ENCODE measurements at places on chromosomes 5 and 9.

DNA sequence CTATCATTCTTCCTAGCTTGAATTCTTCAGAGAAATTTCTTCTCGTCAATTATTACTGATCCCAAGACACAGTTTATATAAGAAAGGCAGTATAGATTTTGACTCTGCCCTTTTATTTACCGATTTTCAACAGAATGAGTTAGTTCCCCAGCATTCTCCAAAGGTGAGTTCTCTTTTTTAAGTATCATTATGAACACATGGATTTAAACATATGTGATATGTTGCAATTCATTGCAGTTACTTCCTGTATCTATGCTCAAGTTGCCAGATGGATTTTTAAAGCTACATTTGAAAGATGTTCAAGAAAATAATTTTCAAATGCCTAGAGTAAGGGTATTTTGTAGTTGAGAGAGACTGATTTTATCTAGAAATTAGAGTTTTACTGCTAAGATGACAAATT, 8.4 kb downstream of the WDR41 start:
- no peak for DNase-seq

- no peak for DNase-seq
Measured at GRCh38 chr5:65334077-65334476, 147.6 kb downstream of the ADAMTS6 start.

DNA sequence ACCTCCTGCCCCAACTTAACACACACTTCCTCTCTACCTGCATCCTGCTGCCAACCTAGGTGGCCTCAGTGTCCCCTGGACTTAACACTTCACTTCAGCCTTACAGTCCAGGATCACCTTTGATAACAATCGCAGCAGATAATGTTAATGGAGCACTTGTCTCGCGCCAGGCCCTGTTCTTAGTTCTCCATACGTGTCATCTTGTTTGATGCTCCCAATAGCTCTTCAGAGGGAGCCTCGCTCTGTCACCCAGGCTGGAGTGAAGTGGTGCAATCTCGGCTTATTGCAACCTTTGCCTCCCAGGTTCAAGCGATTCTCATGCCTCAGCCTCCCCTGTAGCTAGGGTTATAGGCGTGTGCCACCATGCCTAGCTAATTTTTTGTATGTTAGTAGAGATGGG, 62.7 kb upstream of the SHB start:
- DNase-seq, result no peak

DNA sequence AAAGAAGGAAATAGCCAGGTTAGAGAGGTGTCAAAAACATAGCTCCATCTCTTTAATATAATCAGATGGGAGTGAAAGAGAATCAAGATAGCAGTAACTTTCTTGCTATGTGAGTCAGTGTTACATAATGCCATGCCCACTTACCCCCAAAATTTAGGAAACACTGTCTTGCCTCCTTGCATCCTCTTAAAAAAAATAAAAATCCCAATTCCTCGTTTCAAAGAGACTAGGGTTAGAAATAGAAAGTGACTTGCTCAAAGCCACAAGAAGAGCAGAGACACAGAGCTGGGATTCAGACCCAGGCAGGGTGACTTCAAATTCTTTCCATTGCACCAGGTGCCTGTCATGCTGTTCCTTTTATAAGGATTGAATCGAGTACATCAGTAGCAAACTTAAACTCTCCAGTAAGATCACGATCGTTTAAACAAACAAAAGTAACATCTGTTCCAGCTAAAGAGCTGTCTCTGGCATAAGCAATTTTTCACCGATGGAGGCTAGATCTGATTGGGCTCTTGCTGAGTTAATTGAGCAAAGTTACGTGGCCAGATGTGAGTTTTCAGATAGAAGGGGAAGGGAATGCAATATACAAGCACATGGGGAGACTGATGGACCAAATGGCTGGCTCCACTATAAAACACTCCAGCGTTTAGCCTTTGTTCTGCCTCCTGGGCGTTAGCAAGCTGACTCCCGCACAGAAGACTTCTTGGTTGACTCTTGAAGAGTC, 176.9 kb downstream of the PALM2AKAP2 start:
- DNase-seq, result no peak

GRCh38 chr5:120533581-120533980, 69.5 kb downstream of the PRR16 start:
- DNase-seq, result no peak

DNA sequence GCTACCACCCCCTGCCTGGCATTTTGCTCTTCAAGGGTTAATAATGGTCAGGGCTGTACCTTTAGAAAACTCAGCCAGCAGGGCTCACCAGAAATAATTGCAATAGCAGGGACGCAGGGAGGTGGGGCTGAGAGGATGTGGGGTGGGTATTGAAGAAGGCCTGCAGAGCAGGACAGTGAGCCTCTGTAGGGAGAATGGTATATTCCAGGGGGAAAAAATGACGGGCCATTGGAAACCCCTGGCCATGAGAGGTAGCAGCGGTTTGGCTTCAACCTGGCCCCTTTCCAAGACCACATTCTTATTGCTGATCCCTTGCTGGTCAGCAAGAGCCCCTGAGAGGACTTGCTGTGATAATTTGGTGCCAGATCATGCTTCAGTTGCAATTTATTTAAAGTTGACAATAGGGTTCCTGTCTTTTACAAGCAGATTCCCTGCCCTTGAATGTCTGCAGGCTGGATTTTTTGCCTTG, 36.7 kb upstream of the CTNNA1 start:
- no peak for DNase-seq

- DNase-seq, result no peak
Measured at GRCh38 chr9:134054891-134055811, 12.7 kb downstream of the BRD3 start.

GRCh38 chr5:90560771-90561170, 2.2 kb downstream of the ADGRV1 start:
- no peak for DNase-seq

GRCh38 chr9:14842269-14842668, 68.0 kb downstream of the FREM1 start:
- no peak for DNase-seq

GRCh38 chr5:177437623-177438022, 9.0 kb upstream of the PRR7 start:
- no peak for DNase-seq

DNA sequence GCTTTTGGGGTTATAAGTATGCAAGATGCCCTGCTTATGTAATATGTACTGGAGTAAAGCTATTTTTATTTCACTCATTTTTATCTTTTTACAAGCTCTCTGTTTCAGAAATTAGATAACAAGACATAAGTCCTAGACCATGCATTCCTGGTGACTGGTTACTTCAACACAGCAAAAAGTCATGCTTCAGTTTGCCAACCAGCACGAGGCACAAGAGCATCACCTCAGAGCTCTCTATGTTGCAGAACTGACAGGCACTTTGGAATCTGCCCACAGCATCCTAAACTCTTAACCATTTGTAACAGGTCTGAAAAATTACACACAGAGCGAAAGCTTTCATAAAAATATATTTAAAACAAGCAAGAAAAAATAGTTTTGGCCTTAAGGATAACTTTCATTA, 112.8 kb downstream of the MARCHF11 start:
- no peak for DNase-seq

DNA sequence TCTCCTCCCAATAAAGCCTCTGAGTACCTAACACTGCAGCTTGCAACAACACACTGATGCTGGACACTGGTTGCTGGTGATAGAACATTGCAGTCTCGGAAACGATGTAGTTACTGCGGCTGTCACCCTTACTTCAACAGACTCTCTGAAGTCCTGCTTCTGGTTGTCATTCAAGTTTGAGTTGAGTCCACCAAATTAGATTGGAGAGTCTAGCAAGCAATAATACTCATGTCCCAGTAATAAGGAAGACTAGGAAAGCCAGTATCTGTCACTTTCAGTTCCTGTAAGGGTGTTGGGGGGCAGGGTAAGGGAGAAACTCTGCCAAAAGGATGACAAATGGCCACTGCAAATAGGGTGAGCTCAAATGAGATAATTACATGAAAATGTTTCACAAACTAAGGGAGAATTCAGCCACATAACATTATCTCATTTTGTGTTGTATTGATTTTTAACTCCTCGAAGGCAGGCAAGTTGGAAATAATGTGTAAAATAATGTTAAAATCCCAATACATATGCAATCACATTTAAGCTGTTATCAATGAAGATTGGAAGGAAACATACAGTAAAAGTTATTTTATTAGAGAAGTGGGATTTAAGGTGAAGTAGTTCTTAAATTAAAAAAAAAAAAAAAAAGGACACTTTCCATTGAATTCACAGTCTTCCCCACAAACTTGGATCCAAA, 849 bp upstream of the IFT74 start:
- DNase-seq, result peak; percentile 58

DNA sequence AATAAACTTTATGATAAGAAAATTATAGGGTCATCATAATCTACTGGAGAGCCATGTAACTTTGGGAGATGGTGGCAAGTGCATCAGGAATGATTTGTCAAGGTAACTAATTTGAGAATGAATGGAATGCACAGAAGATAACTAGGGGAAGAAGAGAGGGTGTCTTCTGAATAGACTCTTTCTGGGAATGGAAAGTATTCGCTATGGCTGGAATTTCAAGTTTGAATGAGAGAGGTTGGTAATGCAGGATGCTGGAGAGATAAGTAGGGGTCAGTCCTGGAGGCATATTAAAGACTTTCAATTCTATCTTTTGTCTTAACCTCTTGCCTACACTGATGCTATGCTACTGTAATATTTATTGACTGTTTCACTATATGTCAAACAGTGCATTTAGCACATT, 714.2 kb downstream of the CETN3 start:
- no peak for DNase-seq

DNA sequence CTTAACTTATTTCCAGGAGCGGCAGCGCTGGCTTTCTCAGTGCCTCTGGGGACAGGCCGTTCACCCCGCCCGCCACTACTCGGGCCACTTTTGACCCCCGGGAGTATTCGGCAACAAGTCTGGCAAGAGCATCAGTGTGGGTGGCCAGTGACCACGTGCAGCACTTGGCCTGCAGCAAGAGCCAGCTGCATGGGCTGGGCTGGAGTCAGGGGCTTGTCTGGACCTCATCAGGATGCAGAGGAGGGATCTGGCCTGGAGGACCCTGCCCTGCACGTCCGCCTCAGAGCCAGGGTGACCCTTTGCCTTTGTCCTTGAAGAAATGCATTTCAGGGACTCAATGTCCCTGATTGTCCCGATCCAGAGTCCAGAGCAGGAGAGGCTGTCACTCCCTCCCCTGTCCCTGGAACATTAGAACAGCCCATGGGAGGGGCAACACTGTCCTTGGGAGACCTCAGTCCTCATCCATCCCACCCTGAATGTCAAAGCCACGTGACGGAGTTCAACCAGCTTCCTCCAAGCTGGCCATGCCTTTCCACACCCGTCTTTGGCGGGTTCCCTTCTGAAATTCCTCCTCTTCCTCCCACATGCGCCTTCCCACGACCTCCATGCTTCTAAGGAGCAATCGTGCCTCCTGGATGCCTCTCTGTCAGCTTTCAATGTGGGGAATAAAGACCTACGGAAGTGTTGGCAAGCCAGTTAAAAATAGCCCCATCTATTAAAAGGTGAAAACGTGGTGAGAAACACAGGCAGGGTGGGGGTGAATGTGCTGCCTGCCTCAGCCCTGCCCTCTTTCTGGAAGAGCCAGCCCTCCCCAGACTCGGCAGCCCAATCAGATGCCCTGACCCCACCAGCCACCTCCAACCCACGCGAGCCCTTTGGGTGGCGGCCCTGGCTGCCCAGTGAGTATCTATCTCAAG, 99.0 kb downstream of the OLFM1 start:
- no peak for DNase-seq

- DNase-seq, result no peak
Measured at GRCh38 chr9:107462691-107463090, 26.9 kb downstream of the KLF4 start.

GRCh38 chr5:1075555-1075881, 36.3 kb downstream of the SLC12A7 start:
- DNase-seq, result no peak

DNA sequence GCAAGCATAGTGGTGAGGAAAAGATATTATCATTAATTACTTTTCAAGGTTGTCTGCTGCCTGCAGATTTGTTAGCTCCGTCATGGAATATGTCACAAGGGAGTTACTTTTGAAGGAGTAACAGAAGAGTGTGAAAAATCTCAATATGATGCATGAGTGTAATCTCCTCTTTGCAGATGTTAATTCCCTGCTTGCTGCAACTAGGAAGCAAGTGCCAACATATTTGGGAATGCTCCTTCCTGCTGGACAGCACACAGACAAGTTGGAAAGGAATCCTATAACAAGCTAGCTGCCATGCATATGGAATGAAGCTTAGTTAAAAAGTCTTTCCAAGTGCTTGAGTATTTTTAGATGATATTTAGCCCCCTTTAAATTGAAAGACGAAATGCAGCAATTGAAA, 2023.6 kb upstream of the CDH6 start:
- no peak for DNase-seq

GRCh38 chr5:135826994-135827671, 7.3 kb upstream of the SLC25A48 start:
- no peak for DNase-seq

DNA sequence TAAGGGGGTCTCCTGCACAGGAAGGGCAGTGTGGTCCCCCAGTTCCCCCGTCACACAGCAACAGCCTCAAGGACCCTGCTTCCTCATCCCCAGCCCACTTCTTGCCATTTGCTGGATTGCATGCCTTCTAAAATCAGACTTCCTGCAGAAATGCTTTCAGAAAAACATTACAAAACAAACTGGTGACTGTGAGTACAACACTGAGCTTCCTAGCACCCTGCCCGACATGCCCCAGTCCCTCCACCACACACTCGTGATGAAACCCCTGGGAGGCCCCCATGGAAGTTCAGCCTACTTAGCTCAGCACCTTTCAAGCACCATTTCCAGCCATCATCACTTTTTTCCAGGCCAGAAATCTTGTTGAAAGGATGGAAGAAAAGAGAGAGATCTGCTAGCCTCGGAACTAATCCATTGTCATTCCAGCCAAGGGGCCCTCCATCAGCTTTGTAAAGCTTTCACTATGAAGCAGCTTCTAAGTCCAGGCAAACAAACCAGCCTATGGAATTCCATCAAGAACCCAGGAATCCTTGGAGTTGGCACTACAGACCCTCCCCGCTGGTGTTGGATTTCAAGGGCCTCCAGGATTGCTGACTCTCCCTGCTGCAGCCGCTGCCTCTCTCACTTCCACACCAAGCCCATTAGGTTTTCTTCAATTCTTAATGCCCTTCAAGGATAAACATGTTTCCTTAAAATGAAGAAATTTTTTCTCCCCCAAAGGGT, 114.6 kb downstream of the C5orf15 start:
- DNase-seq, result no peak

GRCh38 chr5:146076455-146076854, 28.9 kb downstream of the PLAC8L1 start:
- DNase-seq, result peak; percentile 16

- no peak for DNase-seq
Measured at GRCh38 chr5:117497601-117498000, 923.0 kb upstream of the SEMA6A start.

DNA sequence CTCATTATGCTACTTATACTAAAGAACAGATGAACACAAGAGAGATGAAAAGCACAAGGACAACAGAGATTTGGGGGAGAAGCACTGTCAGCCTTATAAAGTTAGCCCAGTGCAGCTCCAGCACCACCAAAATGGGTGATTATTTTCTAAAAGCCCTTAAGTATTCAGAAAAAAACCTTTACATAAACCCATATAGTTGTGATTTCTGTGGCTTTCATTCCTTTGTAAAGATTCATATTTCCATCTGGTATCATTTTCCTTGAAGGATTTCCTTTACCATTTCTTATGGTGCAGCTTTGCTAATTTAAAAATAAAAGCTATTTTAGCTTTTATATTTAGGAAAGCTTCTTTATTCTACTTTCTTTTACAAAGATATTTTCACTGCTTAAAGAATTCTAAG, 311.0 kb downstream of the TMEM167A start:
- no peak for DNase-seq

- peak; percentile 43 for DNase-seq
Measured at GRCh38 chr9:26723486-26723885, 169.1 kb downstream of the CAAP1 start.
